ENCODE measurements at places on chromosomes 16 and 17.

GRCh38 chr17:82548681-82549303 lies 29.3 kb downstream of the FOXK2 start:
- peak; percentile 25 for DNase-seq

DNA sequence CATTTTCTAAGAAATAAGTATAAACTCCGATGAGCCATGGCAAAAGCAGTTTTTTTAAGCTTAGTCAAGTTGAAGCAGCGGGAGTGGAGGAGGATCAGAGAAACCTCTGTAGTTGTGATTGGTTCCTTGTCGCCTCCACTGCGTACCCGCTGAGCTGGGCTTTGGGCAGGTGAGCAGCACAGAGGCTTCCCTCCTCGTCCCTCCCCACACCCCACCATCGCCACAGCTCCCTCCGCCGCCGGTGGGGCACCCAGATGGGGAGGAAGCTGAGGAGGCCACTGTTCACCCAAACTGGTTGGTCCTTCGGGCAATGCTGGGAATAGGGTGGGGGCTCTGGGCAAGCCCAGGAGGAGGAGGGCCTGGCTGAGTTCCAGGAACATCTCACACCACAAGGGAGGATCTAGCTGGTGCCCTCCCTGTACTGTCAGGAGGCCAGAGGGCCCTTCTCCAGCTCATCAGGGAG lies 5.2 kb upstream of the MRPL38 start:
- DNase-seq: no peak

GRCh38 chr16:23428351-23428750 lies 24.6 kb downstream of the COG7 start:
- DNase-seq: no peak

DNA sequence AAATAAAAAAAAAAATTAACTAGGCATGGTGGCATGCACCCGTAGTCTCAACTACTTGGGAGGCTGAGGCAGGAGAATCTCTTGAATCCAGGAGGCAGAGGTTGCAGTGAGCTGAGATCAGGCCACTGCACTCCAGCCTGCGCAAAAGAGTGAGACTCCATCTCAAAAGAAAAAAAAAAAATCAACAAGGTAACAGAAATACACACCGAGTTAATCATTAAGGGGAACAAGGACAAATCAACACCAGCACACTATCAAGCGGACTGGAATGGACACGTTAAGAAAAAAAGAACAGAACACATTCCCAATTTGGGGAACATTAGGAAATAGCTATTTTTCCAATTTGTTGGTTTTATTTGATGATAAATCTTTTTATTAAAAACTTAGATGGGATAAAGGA lies 28.4 kb upstream of the GLG1 start:
- DNase-seq: no peak

Data from foreskin fibroblast (primary cell).